ENCODE measurements at places on chromosomes 6 and 20. TPM values are rescaled to one million over a fixed set of nuclear protein-coding genes. Genes with fewer than 3 reads are reported as not detected.

GRCh38 chr6:411402-412145 lies 20.0 kb downstream of the IRF4 start:
- no peak overlapping the region for H3K4me3 ChIP-seq
- no peak for DNase-seq
- no peaks in the 10 kb centered on the region for H3K27me3 ChIP-seq
- H3K4me1 ChIP-seq: no peaks in the 10 kb centered on the region
- H3K36me3 ChIP-seq: no peaks in the 10 kb centered on the region

DNA sequence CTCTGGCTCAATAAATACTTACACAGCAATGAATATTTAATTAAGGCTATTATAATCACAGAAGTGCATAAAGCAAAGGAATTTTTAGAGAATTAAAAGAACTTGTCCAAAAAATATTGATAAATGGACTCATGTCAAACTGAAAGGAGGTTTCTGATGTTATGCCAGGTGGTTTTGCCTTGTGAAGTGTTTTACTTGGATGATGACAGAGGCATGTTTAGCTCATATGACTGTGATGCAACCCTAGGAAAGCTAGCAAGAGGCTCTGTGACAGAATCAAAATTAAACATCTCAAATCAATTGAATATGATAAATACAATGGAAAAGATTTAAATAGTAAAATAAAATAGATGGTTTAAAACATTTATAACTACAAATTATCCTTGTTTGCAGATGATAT lies 137.3 kb downstream of the TMEM200A start:
- no peaks in the 10 kb centered on the region for H3K4me1 ChIP-seq
- H3K27ac ChIP-seq: no peak overlapping the region
- no peak overlapping the region for H3K4me3 ChIP-seq
- H3K27me3 ChIP-seq: no peaks in the 10 kb centered on the region
- no peak for DNase-seq

DNA sequence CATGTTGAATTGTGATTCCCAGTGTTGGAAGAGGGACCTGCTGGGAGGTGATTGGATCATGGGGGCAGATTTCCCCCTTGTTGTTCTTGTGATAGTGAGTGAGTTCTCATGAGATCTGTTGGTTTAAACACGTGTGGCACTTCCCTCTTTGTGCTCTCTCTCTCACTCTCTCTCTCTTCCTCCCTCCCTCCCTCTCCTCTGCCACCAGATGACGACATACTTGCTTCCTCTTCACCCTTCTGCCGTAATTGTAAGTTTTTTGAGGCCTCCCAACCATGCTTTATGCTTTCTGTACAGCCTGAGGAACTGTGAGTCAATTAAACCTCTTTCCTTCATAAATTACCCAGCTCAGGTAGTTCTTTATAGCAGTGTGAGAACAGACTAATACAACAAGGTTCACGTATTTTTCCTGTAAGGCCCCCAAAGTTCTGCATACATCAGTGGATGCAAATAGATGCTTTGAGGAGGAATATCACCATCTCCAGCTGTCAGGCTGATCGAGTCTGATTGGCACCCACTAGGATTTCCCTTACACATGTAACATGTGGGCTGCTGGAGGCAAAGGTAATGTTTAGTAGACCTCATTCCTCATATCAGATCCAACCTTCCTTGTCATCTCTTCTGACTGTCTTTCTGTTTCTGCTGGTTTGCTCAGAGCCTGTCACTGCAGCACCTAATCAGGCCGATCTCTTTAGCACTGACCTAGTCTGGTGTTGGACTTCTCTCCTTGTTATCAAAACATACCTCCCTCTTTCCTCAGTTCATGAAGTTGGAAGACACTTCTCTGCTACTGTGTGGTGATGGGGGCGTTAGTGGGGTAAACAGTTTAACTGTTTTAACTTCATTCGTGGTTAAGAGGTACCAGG lies 54.3 kb upstream of the BACH2 start:
- H3K27ac ChIP-seq: no peak overlapping the region
- H3K27me3 ChIP-seq: no peaks in the 10 kb centered on the region
- H3K4me1 ChIP-seq: no peaks in the 10 kb centered on the region
- no peak for DNase-seq

DNA sequence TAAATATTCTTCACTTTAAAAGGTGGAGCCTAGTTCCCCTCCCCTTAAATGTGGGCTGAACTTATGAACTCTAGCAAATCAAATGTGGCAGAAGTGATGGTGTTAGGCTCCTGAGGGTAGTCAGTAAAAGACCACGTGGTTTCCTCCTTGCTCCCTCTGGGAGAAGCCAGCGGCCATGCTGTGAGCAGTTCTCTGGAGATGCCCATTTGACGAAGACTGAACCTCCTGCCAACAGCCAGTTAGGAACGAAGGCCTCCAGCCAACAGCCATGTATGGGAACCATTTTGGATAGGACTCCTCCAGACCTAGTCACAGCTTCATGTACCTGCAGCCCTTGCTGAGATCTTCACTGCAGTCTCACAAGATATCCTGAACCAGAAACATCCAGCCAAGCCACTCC lies 7.6 kb upstream of the MOCS1 start:
- H3K27me3 ChIP-seq: no peaks in the 10 kb centered on the region
- H3K27ac ChIP-seq: no peak overlapping the region
- H3K36me3 ChIP-seq: no peaks in the 10 kb centered on the region
- DNase-seq: no peak
- H3K4me3 ChIP-seq: no peak overlapping the region
- peaks cover 9% of the 10 kb centered on the region for H3K4me1 ChIP-seq

C2 gene
- 1.2 TPM for total RNA-seq

MLIP gene
- 2.8 TPM for total RNA-seq

SAMD3 gene
- total RNA-seq: not detected

ATP9A gene
- not detected for total RNA-seq

SULF2 gene
- 122 TPM for total RNA-seq

EBF4 gene
- total RNA-seq: 5.2 TPM

NMBR gene
- total RNA-seq: not detected

XKR7 gene
- 0.02 TPM for total RNA-seq

RFX6 gene
- total RNA-seq: not detected

GRCh38 chr20:676967-677366 lies 1.4 kb upstream of the SCRT2 start:
- no peak overlapping the region for H3K4me3 ChIP-seq
- DNase-seq: no peak
- no peaks in the 10 kb centered on the region for H3K36me3 ChIP-seq
- peaks cover 18% of the 10 kb centered on the region for H3K27me3 ChIP-seq
- H3K4me1 ChIP-seq: peaks cover 2% of the 10 kb centered on the region
- no peak overlapping the region for H3K27ac ChIP-seq

DNA sequence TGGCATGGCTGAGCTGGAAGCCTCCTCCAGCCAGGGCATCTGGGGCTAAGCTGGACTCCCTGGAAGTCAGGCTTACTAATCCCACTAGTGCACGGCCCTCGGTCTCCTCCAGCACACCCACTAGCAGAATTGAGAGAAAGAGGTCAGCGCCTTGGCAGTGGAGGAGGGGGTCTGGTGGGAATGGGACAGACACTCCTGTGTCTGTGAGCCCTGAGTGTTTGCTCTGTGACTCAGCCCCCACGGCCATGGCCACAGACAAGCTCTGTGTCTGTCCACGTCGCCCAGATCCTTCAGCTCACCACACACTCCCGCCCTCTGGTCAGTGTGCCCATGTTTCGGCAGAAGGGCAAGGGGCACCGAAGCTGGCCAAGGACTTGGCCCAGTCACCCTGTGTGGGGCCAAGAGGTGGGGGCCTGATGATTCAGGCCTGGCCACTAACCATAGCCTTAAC lies 8.8 kb downstream of the MDFI start:
- H3K27ac ChIP-seq: no peak overlapping the region
- H3K36me3 ChIP-seq: peaks cover 47% of the 10 kb centered on the region
- H3K4me3 ChIP-seq: no peak overlapping the region
- peaks cover 63% of the 10 kb centered on the region for H3K4me1 ChIP-seq

GRCh38 chr20:43034981-43035724 lies 154.6 kb downstream of the PTPRT start:
- H3K4me1 ChIP-seq: no peaks in the 10 kb centered on the region
- no peaks in the 10 kb centered on the region for H3K27me3 ChIP-seq
- no peak overlapping the region for H3K27ac ChIP-seq
- no peak overlapping the region for H3K4me3 ChIP-seq
- DNase-seq: no peak

DNA sequence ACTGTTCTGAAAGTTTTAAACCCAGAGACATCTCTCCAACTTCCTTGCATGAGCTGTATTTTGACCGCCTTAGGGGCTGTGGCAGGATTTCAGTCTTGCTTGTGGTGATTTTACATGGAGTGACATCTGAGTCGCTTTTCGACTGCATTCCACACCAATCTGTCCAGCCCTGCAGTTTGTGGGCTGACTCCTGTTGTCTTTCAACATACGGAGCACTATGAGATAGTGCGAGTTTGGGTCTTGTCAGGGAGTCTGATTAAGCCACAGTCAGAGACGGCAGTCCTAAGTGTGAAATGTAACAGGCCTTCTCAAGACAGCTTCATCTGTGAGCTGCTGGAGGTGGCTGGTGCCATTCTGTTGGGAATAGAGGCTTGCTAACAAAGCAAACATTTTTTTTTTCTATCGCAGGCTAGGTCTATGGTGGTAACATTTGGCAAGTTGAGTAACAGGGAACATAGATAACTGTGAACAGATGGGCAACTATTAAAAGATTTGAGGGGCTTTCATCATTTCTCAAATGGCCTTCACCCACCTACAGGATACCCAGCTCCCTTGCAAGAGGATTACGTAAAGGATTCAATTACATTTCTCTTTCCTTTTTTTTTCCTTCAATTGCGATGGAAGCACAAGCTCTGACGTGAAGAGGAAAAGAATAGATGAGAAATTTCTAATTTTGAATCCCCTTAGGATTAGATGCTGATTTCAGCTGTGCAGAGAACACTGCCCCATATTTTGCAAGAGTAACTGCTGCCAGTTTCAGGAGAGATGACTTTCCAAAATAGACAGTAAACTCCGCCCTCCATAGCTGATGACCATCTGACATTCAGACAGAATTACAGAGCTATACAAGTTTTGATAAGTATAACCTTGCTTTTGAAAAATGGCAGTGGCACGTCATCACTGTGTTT lies 25.1 kb downstream of the CAP2 start:
- peak overlapping the region; percentile 38 for H3K4me3 ChIP-seq
- H3K27me3 ChIP-seq: no peaks in the 10 kb centered on the region
- H3K4me1 ChIP-seq: peaks cover 27% of the 10 kb centered on the region
- DNase-seq: peak; percentile 39
- H3K36me3 ChIP-seq: peaks cover under 1% of the 10 kb centered on the region

DNA sequence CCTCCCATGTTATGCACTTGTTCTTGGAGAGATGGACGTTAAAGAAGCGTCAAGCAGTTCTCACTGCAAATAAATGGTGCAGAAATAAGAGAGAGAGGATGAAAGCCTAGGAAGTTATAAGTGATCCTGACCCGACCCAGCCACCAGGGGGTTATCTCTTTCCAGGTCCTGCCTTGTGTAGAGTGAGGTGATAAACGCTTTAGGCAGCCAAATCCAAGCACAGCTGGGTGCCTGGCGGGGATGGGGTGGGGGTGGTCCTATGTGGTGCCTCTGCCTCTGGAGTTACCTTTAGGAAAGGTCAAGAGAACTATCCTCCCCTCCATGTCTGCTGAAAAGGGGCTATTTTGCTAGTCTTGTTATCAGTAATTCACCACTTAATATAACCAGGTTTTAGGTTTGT lies 9.2 kb upstream of the TFAP2A start:
- DNase-seq: no peak
- H3K36me3 ChIP-seq: no peaks in the 10 kb centered on the region
- no peak overlapping the region for H3K27ac ChIP-seq
- H3K27me3 ChIP-seq: no peaks in the 10 kb centered on the region
- no peaks in the 10 kb centered on the region for H3K4me1 ChIP-seq

- H3K36me3 ChIP-seq: no peaks in the 10 kb centered on the region
- peaks cover 15% of the 10 kb centered on the region for H3K4me1 ChIP-seq
- no peak overlapping the region for H3K4me3 ChIP-seq
- DNase-seq: no peak
- no peaks in the 10 kb centered on the region for H3K27me3 ChIP-seq
Observed at GRCh38 chr6:88443554-88443953, 277.4 kb upstream of the CNR1 start.

DNA sequence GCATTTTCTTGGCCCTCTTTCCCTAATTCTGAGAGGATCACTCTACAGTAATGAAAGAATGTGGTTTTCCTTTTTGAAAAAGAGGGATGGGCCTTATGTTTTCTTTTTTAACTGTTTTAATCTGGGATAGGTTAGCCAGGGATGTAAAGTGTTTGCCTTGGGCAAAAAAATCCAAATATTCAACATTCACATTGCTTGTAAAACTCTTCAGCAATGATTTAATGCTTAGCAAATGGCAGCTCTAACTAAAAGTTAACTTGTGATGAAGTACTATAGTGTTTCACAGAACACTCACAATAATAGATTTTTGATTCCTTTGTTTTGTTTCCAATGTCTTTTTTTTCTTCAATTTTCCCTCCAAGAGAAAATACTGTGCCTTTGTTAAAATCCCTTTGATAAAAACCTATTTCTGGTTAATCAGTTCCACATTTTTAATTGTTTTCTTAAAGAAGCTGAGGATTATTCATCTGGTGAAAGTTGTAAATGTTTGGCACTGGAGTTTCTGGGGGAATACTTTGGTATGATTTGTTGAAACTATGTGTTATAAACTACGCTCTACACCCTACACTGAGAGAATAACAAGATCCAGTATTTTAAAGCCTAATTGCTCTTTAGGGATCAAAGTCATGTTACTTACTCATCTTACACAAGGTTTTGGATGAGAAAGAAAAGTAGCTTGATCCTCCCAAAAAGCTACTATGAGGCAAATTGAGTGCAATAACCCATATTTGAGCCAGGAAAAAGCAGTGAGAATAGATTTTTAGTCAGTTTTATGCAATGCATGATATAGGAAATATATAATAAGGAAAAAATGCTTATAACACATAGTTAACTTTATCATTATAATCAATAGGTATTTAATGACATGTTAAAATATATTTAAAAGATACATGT lies 335.8 kb downstream of the EPHA7 start:
- DNase-seq: no peak
- H3K27me3 ChIP-seq: no peaks in the 10 kb centered on the region
- peaks cover 13% of the 10 kb centered on the region for H3K4me1 ChIP-seq
- H3K4me3 ChIP-seq: no peak overlapping the region
- H3K27ac ChIP-seq: no peak overlapping the region

DNA sequence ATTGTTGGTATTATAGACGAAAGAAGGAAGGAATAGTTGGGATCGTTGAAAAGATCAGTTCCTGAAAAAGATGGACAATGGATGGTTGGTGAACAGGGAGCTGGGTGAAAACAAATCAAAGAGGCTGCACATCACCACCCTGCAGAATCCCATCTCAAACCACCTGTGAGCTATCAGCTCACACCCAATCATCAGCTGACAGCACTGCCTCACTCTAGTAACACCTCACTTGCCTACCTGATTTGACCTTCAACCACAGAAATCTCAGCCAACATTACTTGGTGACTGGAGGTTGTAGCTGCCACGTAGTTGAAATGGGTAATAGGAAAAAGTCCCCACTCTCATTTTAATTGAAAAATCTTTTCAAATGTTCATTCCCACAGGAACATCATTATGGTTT lies 101.8 kb upstream of the DST start:
- H3K4me1 ChIP-seq: peaks cover 11% of the 10 kb centered on the region
- no peak for DNase-seq
- H3K36me3 ChIP-seq: no peaks in the 10 kb centered on the region
- H3K4me3 ChIP-seq: no peak overlapping the region
- no peaks in the 10 kb centered on the region for H3K27me3 ChIP-seq

GRCh38 chr20:5650280-5650691 lies 99.9 kb upstream of the SHLD1 start:
- no peak for DNase-seq
- H3K27ac ChIP-seq: no peak overlapping the region
- no peaks in the 10 kb centered on the region for H3K4me1 ChIP-seq
- no peak overlapping the region for H3K4me3 ChIP-seq
- no peaks in the 10 kb centered on the region for H3K36me3 ChIP-seq

GRCh38 chr20:2658414-2659354 lies 5.3 kb downstream of the IDH3B start:
- peaks cover 61% of the 10 kb centered on the region for H3K36me3 ChIP-seq
- no peaks in the 10 kb centered on the region for H3K27me3 ChIP-seq
- peaks cover 11% of the 10 kb centered on the region for H3K4me1 ChIP-seq
- H3K4me3 ChIP-seq: no peak overlapping the region
- H3K27ac ChIP-seq: no peak overlapping the region

TRDN gene
- not detected for total RNA-seq

Data from SJCRH30 (cell line).